ENCODE measurements at places on chromosomes 2 and 18.

GRCh38 chr2:189016311-189016861 is 42.2 kb downstream of the COL3A1 start:
- no peak for DNase-seq

GRCh38 chr2:185222311-185222710 is 516.3 kb upstream of the FSIP2 start:
- DNase-seq: no peak

GRCh38 chr2:58081000-58081399 is 34.4 kb downstream of the VRK2 start:
- DNase-seq: peak; percentile 22

DNA sequence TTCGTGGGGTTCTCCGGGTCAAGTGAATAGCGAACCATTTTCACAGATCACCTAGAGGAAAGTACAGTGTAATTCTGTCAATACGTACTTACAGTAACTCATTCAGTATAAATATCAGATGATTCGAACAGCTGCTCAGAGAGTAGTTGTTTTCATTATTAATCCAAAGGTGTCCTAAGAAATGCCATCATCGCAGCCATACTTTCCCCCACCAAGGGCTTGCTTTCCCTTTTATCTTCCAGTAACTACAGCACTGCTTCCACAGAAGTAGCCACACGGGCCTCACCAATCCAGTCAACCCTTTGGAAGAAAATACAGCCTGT is 4.5 kb upstream of the C18orf32 start:
- no peak for DNase-seq

DNA sequence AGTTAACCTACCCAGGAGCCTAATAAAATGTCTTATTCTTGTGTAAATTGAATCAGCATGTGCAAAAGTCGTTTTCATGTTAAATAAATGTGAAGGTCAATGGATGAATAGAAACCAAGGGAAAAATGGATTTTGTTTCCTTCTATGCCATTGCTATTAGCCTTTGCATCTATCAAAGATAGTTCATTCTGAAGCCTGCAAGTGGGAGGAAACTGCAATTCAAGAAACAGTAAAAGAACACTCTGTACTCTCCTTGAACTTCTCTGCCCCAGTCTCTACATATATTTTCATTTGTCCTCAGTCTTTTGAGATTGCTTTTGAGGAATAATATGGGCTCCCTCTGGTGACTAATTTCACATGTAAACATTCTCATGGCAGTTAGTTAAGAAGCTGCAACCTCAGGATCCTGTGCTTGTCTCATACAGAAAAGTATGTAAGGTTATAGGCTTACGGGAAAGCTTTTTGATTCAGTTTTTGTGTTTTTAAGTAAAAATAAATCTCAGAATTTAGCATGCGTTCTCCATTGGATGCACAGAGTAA is 1590.0 kb upstream of the LRRTM1 start:
- no peak for DNase-seq

DNA sequence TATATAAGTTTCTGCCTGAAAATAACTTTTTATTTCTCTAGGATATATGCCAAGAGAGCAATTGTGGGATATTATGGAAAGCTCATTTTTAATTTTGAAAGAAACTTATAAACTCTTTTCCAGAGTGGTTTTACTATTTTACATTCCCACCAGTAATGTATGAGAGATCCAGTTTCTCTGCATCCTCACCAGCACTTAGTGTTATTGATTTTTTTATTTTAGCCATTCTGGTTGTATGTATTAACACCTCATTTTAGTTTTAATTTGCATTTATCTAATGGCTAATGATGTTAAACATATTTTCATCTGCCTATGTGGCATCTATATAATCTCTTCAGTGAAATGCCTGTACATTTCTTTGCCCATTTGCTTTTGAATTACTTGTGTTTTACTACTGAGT is 597.7 kb upstream of the RAB6C start:
- DNase-seq: no peak

- no peak for DNase-seq
These were observed 84.3 kb downstream of the TFCP2L1 start for GRCh38 chr2:121200419-121201315.

DNA sequence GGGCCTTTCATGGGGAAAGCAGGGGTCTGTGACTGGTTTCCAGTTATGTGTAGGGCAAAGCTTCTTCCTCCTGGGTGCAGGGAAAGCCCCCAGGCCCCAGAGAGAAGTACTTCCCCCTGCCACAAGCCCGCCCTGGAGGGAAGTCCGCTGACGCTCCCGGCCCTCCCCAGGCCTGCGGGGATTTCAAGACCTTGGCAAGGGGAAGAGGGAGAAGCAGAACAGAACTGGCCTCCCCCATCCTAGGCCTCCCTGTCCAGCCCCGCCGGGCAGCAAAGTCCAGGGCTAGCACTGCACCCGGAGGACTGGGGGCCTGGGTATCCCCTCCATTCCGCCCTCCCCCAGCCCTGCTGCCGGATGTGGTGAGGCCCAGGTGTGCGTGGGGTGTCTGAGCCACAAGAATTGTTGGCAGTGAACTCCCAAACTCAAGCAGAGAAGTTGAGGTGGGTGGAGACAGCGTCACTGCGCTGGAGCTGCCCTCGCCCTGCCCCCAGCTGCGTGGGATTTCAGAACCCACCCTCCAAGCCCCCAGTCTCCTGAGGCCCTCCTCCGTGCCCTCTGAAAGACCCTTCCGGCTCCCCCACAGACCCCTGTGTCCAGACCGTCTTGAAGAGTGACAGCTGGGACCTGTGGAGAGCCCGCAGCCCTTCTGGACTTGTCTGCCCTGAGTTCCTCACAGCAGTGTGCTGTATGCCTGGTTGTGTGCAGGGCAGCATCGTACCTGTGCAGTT is 1.1 kb upstream of the DUSP2 start:
- no peak for DNase-seq

DNA sequence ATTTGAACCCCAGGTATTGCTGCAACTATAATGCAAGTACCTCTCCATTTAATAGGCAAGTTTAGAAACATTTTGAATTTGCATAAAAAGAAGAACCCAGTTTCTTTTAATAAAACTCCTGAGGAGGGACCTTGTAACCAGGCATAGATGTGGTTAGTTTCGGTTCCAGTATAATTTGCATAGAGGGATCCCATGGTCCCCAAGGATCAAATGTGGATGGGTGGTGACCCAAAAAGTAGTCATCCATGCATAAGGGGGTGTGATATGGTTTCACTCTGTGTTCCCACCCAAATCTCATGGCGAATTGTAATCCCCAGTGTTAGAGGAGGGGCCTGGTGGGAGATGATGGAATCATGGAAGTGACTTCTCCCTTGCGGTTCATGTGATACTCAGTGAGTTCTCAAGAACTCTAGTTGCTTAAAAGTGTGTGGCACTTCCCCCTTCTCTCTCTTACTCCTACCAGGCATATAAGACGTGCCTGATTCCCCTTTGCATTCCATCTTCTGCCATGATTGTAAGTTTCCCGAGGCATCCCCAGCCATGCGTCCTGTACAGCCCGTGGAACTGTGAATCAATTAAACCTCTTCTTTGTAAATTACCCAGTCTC is 40.2 kb upstream of the SKA1 start:
- no peak for DNase-seq

DNA sequence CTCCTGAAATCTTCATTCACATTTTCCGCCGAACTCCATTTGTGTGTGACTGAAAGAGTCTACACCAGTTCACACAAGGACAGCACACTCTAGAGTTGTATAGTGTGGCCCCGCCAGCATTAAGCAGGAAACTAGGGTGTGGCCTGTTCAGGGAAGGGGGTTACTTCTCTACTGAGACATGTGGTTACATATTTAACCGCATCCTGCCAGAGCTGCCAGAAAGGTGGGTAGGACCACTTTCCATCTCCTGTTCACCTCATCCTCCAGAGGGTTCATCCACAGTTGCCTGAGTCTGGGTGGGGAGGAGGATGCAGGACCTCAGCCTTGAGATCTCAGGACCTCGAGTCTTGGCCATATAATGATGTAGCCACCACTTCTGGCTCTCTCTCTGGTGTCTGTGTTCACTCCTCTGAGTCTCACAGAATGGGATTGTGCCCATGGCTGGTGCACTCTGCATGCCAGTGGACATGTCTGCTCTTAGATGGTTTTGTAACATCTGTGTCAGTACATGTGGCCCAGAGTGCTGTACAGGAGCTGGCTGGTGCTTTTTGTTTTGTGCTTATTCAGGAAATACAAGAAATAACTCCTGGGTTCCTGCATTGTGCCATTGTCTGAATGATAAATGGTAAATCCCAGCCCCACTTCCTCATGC is 7.7 kb upstream of the SP140L start:
- DNase-seq: no peak

- DNase-seq: no peak
These were observed 33.8 kb downstream of the GREB1 start for GRCh38 chr2:11567631-11568031.

GRCh38 chr2:171084128-171084527 is 76.6 kb downstream of the TLK1 start:
- DNase-seq: no peak

- no peak for DNase-seq
These were observed 279.8 kb downstream of the TNS1 start for GRCh38 chr2:217722883-217723472.

DNA sequence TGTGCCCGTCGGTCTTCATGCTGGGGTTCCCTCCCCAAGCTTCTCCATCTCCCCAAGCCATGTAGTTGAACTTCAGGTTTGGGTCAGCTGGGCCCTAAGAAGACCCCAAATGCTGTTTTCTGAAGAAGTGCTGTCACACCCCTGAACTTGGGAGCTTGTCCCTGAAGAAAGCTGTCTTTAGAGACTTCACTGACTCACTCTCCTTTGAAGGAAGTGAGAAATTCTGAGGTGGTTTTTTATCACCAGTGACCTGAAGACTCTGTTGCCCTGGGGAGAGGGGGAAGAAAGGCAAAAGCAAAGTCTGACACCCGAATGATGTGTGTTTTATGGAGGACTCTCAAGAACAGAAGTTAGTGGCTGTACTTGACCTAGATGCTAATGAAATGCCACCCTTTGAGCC is 83.6 kb upstream of the BCL2L11 start:
- DNase-seq: no peak

DNA sequence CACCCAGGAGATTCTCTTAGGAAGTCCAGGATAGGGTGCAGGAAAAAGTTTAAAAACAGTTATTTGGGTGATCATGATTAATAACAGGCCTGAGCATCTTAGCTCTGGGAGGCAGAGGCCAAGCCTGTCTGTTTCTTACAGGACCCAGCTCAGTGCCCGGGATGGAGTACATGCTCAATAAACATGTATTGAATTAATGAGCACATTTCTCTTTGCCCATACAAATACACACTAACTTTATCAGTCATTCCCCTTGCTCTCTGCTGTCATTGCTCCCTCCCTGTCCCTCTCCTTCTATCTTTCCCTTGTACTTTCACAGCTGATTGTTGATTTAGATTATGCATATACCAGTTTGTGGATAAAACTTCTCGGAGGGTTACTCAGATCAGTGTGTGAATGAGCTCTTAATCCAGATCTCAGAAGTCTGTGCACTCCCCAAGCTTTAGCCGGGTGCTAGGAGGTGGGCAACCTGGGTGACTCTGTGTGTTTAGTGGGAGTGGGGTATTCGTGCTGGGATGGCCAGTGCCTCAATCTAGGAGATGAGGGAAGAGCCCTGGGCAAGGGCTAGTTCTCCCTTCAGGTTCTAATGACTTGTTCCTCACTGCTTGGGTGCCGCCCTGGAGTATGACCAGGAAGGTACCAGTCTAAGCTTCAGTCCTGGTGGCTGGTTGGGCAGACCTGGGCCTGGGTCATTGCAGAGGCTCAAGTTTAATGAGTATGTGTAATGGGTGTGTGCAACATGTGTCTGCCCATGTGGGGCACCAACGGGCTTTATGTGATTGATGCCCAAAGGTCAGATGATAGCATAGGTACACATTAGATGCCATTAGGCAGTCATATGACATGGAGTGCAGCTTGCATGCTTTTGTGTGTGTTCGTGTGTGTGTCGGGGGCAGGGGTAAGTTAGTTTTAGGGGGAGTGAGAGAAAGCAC is 10.6 kb downstream of the EMX1 start:
- no peak for DNase-seq

DNA sequence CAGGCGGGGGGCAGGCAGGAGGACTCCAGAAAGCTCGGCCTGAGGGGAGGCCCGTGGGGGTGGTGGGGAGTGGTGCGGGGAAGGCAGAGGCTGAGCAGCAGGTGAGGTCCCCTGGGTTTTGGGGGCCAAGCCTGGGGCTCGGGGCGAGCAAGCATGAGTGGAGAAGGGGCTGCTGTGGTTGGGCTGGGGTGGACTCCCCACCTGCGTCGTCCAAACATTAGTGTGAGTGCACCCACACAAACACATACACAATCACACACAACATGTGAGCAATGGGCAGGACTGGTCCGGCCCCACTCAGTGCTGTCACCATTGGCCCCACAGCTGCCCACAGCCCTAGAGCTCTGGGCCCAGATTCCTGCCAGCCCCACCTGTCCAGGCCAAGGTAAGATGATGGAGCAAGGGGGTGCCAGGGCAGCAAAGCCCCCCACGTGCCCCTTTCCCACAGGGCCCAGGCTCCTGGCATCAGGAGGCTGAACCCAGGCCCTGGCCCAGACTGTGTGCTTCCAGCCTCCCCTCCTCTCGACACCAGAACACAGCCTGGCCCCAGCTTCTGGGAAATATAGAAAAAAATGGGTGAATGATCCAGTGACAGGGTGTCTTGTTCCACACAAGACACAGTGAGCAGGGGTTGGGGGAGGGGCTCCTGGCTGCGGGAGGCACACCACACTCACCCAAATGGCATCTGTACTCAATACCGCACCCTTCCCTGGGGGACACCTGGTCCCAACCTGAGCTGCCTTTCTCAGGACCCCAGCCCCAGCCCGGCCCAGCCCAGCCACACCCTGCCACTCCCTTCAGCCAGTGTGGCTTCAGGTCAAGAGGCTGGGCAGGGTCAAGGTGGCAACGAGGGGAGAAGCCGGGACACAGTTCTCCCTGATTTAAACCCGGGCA is 463 bp upstream of the ALPP start:
- no peak for DNase-seq

DNA sequence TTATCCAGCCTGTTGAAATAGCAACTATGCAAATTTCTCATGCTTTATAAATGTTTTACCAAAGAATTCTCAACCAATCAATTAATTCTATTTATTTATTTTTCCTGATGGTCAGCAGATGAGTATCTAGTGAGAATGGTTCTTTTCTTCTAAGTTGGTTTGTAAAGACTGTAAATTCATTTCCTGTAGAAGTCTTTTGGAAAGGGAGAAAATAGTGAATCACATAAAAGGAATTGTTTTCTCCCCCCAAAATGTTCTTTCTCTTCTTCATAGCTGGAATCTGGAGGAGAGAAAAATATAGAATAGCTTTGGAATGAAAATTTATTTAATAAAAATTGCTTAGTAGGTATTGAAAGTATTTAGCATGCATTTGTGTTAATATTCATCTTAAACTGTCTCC is 836.1 kb upstream of the ZEB2 start:
- DNase-seq: no peak

DNA sequence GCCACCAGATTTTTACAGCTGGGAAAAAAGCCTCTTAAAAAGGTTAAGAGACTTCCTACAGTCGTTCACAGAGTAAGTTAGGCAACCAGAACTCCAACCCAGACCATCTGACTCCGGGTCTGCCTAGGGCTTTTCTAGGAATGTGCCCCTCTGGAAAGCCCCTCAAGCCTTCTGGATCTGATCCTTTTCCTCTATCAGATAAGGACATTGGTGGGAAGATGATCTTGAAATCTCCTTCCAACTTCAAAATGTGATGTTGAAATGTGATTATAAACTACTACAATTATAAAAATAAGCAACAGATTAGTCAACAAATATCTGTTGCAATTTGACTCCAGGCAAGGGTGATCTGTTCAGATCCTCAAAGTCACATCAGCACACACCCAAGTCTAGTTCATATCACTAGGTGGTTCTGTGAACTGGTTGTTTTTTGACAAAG is 270.4 kb downstream of the ARHGAP15 start:
- DNase-seq: no peak

- DNase-seq: no peak
These were observed 17.3 kb downstream of the PIK3C3 start for GRCh38 chr18:41972067-41972925.

- no peak for DNase-seq
These were observed 127.2 kb downstream of the TPO start for GRCh38 chr2:1540481-1540880.
